Stimulated activated CD8-positive, alpha-beta memory T cell treated with anti-CD3 and anti-CD28 coated beads, Interleukin-4, amount 100 ng/mL, for 1 hour (primary cell): ENCODE measurements at places on chromosomes 11 and 22.

DNA sequence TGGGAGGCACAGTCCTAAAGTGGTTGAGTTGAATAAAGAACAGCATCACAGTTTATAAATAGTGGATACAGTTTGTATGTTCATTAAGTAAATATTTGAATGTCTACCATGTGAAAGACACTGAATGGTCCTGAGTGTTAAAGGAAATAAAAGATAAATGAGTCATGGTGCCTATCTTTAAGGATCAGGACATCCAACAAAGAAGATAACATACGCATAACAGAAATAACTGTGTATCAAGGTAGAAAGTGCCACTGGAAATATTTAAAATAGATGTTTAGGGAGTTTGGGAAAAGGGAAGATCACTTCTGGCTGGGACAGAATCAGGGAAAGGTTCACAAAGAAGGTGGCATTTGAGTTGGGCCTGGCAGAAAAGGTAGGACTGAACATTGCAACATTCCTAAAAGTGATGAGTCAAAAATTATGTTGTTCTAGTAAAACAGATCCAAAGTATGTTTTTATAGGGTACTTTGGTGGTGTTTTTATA lies 41.5 kb downstream of the CSTPP1 start:
- DNase-seq = no peak

- DNase-seq = no peak
These were observed 105.9 kb upstream of the C11orf58 start for GRCh38 chr11:16632295-16633200.

DNA sequence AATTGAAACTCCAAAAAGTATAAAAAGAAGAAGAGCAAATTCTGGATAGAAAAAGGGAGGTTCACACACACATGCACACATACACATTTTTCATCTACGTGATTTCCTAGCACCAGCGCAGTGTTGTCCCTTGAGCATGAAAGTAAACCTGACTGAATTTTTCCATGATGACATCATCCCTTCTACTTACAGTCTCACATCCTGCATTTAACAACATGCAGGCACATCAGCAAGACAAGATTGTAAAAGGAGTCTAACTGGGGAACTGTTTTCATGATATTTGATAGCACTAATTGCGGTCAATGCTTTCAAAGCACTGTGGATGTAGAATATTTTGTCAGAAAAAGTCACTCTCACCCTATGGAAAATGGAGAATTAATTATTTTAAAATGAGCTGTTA lies 36.6 kb downstream of the GAS2 start:
- no peak for DNase-seq

DNA sequence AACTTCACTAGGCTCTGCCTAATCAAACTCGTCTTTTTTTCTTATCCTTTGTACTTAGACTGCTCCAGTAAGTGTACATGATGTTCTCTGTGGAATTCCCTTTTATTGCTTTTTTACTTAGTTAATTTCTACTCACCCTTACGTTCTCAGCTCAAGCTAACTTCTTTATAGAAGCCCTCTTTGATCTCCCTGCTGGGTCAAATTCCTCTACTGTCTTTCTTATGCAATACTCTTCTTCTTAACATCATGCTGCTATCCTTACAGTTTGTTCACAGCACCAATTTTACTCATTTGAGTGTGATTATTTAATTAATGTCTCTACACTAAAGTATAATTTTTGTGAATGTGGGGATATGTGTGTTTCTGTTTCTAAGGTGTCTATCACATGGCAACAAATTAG lies 498.3 kb downstream of the CNTN5 start:
- no peak for DNase-seq

DNA sequence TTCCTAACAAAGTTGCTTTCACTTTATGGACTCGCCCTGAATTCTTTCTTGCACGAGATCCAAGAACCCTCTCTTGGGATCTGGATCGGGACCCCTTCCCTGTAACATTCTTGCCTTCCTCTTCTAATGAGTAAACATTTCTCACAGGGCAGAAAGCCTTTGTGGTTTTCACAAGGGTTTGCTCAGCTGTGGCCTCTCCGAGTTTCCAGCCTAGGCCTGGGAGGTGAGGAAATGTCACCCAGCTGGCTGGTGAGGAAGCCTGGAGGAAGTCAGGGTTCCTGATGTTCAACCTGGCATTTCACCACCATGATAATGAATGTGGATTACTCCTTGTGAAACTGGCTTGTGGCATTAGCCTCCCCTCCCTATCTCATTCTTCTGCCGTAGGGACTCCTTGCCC lies 224.9 kb downstream of the DSCAML1 start:
- DNase-seq = no peak

DNA sequence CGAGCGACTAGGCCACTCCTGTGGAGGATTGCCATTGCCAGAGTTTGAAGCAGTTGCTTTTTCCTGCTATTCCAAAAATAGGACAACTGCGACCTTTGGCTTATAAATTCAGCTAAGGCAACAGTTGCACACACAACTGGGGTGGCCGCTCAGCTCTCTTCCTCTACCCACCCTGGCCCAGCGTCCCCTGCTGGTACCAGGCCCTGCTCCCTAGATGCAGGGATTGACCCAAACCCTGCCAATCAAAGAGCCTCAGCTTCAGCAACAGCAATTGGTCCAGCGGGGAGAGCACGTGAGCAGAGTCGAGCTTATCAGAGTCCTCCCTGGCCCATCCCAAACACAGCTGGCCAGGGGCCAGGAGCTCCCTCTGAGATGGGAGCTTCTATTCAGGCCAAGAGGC lies 22.0 kb upstream of the CABP2 start:
- DNase-seq = no peak

GRCh38 chr11:109326781-109327180 lies 95.2 kb upstream of the C11orf87 start:
- DNase-seq = no peak

- no peak for DNase-seq
These were observed 101.7 kb downstream of the TP53I11 start for GRCh38 chr11:44848963-44849350.

DNA sequence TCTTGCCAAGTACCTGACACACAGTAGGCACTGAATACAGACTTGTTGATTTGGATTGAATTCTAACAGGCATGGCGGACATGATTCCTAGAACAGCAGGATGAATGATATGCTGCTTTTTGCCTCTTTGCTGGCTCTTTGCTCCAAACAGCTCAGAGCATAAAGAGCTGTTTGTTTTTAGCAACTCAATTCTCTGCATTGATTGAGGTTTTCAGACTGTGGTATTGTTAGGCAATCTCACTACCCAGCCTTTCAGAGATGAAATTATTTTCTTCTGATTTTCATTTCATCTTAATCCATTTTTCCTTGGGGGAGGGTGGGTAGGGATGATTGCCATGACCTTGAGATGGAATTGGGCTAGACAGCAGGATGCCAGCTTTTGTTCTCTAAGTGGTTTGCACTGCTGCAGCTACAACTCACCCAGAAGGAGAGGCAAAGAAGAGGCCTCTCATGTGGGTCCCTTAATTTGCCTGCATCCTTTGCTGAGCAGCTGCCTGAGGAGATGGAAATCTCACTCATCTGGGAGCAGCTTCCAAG lies 20.5 kb downstream of the COA4 start:
- no peak for DNase-seq

DNA sequence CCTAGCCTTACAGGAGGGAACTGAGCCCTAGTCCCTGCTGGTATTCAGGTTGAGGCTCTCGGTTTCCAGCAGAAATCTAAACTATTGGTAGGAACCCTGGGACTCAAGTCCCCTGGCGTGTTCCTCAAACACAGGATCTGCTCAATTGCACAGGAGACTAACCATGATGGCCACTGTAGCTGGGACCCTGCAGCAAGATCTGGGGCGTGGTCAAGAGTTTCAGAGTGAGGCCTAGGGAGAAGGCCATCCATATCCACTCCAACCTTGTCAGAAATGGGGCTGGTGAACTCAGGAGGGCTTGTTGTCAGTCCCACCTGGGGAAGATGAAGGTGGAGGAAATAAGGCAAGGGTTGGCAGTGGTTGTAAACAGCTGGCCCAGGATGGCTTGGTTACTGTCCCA lies 49.9 kb upstream of the PAX6 start:
- no peak for DNase-seq

DNA sequence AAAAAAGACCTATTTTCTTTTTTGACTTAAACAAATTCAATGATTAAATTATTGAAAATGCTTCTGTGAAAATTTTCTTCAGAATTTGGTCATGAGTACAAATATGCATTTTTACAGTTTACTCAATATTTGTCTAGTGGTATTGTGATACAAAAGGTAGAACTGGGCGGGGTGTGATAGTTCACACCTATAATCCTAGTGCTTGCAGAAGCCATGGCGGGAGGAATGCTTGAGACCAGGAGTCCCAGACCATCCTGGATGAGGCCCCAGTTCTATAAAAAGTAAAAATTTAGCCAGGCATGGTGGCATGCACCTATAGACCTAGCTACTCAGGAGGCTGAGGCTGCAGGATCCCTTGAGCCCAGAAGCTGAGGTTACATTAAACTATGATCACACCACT lies 90.6 kb downstream of the ARHGAP42 start:
- DNase-seq = no peak

DNA sequence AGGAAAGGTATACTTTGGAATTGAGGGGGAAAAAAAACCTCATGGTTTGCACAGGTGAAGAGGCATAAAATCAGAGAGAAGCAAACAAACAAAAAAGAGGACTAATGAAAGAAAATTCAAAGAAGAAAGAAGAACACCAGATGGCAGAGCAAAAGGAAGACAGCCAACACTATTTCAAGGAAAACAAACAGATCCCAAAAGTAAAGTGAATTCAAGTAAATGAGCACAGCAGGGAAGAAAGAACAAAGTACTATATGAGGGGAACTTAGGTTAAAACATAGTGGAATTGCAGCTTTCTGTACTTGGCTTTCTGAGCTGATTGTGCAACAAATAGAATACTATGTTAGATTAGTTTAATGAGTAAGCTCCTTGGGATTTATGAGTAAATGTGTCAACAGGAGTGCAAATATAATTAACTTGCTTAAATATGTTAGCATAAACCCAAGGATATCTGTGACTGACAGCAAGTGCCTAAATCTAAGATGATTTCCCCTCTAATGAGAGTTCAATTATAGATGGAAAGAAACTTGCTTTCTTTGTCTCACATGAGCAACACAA lies 404.6 kb upstream of the CNTN5 start:
- no peak for DNase-seq

DNA sequence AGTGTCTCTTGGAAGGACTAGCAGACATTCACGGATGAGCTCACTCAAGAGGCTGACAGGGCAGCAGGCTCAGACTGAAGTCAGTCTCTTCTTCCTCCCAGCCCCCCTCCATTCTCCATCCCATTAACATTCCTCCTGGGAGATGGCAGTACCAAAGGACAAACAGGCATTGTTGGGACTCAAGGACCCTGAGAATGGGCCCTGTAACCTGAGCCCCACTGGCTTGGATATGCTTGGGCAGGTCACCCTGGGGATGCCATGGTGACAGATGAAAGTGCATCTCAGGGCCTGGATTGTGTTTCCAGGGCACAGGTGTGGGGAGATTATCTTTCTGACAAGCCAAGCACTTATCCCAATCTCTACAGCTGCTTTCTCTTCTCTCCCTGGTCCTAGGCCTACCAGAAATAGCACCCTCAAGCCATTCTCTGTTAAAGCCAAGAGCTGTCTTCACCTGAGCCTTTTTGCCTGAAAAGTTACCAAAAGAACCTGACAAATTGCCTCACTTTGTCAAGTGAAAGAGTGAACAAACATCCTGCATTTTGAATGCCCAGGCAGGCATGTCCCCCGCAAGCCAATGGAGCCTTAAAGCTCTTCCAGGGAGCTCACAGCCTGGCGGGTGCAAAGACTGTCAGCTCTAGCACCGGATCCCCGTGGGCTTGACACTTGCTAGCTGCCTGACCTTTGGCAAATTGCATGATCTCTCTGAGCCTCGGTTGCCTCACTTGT lies 366.0 kb upstream of the NARS2 start:
- DNase-seq = no peak

DNA sequence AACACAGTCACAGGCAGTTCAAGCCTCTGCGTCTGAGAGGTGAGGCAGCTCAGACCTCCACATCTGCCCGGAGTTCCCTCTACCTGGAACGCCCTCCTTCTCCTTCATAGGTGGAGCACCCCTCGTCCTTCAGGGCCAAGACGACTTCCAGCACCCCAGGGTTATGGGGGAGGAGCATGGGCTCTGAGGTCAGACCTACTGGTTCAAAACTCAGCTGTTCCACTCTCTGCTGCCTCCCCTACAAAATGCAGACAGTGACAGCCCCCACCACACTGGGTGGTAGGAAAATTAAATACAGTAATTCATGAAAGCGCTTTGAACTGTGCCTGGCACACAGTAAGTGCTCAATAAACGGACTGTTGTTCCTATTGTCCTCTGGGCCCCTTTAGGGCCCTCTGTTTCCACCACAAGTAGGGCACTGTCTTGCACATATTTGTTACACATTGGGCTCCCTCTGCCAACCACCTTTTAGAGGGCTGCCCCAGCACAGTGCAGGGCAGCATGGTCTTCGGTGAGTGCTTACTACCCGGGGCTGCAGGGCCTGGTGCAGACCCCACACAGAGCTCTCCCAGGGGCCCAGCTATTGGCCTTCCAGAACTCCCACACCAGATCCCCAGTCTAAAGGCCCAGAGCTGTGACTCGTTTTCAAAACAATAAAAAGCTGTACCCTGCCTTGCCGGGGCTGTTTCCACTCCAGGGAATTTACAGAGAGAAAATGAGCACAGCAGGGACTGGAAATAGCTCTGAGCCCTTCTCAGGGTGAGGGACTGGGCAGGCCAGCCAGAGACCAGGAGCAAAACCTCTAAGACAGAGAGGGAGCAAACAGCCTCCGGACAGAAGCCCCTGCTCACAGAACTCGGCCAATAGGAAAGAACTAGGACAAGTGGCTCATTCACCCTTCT lies 2.5 kb downstream of the TMEM184B start:
- no peak for DNase-seq

DNA sequence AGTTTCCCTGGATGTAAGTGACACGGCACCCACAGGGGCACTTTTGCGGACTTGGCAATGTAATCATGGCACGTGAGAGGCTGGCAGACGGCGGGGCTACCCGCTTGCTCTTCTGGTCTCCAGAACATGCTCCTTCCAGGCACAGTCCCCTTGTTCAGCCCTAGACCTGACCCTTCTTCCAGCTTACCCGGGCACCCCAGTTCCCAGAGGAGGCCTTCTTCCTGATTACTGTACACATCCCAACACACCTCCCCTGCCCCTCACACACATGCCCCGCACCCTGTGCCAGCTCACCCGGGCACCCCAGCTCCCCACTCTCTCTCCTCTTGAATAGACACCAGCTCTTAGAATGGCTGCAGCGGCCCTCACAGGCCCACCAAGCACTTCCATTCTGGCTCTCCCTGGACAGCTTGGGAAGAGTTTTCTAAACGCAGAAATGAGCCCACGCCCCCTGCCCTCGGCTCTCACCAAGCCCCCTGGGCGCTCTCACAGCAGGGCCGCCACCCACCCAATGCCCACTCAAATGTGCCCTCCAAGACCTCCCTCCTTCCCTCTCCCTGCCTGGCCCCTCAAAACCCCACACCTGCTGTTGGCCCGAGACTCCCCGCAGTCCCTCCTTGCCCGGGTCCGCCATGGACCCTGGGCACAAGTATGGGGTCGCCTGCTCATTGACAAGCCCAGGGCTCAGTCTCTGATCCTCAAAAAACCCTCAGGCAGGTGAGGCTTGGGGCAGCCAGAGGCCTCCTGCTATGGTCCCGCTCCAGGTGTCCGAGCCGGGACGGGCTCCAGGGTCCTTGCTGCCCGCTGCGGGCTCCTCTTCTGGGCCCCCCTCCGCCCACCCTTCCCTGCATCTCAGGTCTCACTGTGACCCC lies 88.5 kb downstream of the WNT7B start:
- DNase-seq = no peak
